Stimulated activated CD8-positive, alpha-beta memory T cell treated with anti-CD3 and anti-CD28 coated beads, Interleukin-4, amount 100 ng/mL, for 1 hour (primary cell): ENCODE measurements at places on chromosomes 2 and 18.

DNA sequence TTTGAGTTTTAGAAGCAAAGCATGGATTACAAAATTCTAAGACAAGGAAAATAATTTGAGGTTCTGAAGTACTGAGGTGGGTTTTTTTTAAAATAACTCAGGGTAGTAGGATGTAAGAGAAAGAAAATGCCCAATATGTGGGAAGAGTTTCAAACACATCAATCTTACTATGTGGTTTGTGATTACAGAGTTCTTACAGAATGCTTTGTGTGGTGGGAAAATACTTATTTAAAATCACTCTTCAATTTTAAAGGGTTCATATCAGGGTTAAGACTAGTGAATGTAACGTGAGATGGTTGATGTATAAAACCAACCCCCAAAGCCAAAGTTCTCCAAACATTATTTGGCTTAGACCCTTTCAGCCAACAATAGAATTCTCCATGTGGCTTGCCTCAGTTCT lies 173.5 kb downstream of the UBE2E3 start:
- DNase-seq: no peak

DNA sequence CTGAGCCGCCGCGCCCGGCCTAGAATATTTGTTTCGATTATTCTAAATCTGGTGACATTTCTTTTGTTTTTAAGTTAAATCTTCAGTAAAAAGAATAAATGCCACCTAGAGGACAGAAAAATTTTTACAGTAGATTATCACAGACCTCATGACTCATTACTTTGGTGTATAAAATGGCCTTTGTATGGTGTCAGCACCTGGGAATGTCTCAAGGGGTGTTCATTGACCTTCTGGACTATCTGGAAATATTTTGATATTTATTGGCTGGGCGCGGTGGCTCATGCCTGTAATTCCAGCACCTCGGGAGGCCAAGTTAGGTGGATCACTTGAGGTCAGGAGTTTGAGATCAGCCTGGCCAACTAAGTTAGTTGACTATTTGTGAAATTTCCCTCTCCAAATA lies 30.3 kb upstream of the SLC30A6 start:
- DNase-seq: no peak

DNA sequence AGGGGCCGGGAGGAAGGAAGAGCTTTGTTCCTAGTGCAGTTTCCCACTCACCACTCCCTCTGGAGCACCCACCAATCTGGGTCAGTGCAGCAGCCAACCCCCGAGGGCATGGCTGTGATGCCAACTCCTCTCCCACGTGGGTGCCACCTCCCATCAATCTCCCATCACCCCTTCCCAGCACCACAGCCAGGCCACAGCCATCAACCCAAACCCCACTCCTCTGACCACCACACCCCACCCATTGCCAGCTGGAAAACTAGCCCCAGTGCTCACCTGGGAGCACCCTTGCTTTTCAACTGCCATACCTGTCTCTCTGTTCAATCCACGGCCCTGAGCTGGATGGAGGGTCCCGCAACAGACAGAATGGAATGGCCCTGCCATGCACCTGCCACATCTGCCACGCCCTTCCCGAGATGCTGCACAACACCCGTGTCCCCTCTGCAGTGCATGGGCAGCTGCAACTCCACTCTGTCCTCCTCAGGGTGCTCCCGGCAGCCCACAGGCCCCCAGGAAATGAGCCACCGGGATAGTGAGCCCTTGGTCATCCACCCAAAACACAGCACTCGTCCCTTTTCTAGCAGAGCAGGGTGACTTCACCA lies 112.4 kb upstream of the ID2 start:
- no peak for DNase-seq

- DNase-seq: no peak
Measured at GRCh38 chr18:41870191-41870590, 84.8 kb upstream of the PIK3C3 start.

GRCh38 chr2:29033656-29034055 lies 40.7 kb downstream of the PCARE start:
- DNase-seq: no peak

GRCh38 chr2:222298311-222299150 lies at the start of gene PAX3:
Gene PAX3, minus strand, starts transcription at chr2:222298998. Its CDS starts 383 bp downstream, at chr2:222298615.
- no peak for DNase-seq

DNA sequence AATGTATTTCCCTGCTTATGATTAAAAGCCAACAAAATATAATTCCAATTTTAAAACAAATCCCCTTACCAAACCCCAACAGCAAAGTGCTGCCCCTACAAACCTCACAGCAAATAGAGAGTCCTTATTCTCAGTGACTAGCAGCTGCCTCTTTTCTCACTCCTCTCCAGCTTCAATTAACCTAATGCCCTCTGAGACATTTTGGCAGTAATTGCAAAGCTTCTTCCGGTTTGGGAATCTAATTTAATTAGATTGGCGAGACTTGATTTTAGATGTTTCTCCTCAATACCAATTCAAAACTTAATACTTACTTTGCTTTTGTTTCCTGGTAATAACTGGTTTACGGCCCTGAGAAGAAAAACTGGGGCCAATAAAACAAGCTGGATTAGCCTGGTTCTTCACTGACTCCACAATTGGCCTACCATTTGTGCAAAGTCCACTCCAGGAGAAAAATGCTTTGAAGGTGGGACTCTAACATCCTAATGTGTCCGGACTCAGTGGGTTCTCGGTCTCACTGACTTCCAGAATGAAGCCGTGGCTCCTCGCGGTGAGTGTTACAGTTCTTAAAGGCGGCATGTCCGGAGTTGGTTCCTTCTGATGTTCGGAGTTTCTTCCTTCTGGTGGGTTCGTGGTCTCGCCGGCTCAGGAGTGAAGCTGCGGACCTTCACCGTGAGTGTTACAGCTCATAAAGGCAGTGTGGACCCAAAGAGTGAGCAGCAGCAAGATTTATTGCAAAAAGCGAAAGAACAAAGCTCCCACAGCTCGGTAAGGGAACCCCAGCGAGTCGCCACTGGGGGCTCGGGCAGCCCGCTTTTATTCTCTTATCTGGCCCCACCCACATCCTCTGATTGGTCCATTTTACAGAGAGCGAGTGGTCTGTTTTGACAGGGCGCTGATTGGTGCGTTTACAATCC lies 52.8 kb downstream of the SLC35F5 start:
- DNase-seq: no peak

DNA sequence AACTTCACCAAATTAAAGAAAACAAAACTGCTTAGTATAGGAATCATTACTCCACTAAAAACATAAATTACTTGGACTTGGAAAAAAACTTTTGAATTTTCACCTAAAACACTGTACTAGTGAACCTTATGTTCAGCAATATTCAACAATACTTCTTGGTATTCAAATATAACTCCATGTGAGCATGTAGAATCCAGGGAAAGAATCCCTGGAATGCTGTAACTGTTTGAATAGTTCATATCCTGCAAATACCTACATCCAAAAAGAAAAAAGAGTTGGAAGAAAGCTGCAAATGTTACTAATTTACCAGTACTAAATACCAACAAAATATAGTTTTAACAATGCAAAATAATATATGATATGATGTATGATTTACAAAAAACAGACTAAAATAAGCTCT lies 65.4 kb downstream of the IKZF2 start:
- no peak for DNase-seq

GRCh38 chr18:778194-778927 lies 33.7 kb downstream of the YES1 start:
- DNase-seq: no peak

DNA sequence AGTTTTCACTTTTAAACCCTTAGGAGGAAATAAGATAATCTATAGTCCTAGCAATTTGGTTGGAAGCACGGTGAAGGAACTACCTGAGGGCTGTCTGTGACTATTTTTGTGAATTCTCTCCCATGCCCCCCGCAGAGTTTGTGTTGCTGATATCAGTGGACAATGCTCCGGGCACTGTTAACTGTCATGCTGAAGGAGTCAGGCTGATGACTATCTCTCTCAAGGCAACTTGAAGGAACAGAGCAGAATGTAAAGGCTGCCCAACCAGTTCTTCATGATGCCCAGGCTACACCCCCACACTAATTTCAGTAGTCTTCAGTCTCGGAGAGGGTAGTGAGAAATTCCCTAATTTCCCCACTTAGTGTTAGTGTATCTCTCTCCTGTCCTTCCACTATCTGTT lies 21.6 kb upstream of the RAB6C start:
- no peak for DNase-seq

DNA sequence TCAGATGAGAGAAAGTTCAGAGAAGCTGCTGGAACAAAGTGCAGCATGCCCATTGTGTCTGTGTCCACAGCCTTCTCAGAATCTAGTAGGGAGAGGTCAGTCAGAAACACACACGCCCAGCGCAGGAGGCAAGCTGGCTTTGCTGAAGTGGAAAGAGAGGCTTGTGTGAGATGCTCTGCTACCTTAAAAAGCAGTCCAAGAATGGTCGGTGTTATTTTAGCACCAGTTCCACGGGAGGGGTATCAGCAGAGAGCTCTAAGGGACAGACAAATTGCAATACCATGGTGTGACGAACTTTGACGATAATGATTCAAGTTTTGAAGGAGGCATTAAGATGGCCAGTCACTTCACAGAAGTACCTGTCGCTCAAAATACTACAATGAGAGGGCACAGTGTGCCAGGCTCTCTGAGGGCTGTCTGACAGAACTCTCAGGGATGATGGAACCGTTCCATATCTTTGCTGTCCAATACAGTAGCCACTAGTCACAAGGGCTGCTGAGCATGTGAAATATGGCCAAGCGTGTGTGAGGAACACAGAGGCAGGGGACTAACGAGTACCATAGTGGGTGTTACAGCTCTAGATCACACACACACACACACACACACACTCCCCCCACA lies 237.5 kb upstream of the TMEM200C start:
- no peak for DNase-seq

DNA sequence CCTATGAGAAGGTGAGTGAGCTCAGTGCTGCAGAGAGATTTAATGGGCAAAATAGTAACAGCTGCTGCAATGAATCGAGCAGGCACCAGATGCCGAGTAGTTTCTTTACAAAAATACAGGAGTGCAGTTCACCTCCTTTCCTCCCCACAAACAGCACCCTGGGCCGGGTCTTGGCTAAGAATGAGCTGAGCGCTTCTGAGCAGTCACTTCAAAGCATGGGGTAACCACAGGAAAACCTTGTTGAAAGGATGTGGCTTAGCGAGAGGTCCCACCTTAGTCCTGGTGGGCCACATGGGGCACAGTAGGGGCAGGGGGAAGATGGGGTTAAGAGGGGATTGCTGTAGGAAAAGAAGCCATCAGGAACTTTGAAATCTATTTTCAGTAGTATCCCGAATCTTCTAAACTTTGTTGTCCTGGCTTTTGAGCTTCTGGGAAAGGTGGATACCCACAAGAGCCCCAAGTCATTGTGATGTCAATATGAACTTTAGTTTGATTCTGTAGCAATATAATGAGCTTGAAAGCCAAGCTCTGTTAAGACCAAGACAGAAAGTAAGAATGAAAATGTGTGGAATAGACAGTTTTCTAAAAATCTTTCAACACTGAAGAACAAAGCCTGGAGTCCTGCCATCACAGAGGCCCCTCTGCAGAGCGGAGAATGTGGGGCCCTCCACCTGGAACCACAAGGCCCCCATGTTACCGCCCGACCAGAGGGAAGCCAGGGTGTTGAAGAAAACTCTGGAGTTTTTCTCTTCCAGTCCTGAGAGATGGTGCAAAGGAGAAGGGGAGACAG lies 101.0 kb upstream of the ZNF236 start:
- DNase-seq: peak; percentile 25

GRCh38 chr2:156088587-156088986 lies 243.9 kb downstream of the NR4A2 start:
- DNase-seq: no peak

DNA sequence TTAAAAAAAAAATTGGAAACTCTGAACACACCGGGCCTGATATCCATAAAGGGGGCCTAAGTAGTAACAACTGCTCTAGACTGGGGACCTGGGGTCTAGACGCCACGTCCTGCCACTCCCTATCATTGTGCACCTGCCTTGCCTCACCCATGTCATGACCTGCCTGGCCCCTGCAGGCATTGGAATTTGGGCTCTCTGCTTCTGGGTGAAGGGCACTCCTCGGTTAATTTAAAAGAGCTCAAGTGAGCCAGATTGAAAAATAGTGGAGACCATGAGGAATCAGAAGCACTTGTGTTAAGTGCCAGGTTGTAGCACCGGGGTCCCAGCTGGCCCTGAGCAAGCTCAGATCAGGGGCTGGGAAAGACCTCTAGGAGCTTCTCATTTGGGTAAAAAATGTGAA lies 48.1 kb downstream of the SLC4A1AP start:
- DNase-seq: no peak

DNA sequence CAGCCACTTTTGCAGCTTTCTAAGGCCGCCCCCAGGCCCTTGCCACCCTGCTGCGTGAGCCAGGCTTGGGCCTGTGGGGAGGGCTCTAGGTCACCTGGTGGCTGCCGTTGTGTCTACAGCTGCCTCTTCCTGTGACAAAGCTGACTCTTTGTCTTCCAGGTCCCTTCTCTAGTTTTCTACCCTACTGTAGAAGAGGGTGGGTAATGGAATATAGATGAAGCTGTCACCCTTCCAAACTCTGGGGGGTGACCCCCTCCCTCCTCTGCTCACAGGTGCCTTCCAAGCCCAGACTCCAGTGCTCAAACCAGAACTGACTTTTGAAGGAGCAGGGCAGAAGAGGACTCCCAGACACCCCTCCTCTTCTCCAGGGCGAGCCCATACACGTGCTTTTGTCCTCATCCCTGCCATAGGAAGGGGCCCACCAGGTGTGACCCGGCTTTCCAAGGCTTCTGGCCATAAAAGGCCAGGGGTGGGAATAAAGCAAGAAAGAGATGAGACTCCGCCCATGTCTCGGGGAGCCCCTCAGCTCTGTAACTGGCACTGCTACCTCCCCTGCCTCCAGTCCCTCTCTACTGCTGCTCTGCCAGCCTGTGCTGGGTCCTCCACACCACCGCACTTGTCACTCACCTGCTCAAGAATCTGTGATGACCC lies 17.9 kb upstream of the SDC1 start:
- DNase-seq: no peak

DNA sequence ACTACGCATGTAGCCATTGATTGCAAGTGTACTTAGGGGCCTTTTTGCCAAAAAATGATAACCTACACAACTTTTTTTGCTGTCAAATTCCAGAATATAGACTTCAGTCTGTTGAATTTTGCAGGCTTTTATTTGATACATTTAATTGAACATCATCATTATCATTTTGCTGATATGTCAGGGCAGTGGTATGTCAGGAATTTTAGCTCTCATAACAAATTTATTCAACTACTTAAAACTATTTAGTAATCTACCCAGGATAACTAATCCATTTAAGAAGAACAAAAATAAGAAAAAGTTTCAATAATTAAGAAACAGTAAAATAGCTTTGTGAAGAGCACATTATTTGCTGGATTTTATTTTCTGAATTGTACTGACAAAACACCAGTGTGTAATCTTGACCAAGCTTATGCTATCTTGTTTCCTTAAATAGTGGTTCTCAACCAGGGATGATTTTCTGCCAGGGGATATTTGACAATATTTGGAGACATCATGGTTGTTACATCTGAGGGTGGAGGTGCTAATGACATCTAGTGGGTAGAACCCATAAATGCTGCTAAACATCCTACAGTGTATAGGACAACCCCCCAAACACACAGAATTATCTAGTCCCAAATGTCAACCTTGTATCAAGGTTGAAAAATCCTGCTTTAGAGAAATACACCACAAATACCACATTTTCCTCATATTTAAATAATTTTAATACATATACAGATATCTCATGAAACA lies 12.1 kb upstream of the TTN start:
- no peak for DNase-seq
